NCI-H1436 (cell line): ENCODE measurements at places on chromosomes 11 and 22.

DNA sequence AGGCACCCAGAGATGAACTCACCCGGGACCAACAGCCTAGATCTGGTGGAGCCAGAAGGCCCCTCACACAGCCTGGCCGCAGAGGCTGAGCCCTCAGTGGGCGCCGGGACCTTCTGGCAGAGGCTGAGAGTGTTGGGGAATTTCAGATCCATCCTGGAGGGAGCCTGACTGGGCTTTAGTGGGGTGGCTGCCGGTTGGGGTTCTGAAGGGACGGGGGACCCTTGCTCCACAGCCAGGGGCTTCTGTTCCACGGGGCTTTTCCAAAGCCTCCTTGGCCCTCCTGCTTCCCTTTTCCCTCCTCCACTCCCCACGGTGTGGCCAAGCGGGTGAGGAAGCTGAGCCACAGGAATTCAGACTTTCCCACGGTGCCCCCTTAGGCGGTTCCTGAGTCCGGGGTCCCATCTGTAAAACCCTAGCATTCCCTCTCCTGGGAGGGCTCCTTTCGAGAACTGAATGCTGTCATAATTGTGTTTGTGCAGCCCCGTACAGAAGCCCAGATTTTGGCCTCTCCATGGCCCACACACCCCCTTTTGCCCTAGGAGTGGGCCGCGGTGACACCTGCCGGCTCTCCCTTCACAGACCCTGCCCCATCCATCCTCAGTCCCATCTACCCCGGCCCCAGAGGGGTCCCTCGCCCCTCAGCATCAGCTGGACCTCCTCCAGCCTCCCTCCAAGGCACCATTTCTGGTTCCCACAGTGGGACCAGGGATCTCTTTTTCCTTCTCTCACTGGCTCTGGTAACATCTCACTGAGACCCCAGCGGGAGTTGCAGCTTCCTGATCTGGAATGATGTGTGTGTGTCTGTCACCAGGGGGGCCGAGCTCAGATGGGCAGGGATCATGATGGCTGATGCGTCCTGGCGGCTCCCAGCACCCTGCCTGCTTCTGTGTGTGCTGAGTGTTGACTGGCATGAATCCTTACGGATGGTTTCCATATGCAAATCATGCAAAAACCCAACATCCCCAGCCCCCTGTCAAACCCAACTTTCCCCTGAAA lies 1048.4 kb downstream of the TBC1D22A start:
- DNase-seq: no peak

GRCh38 chr11:78806214-78807004 lies 231.7 kb upstream of the NARS2 start:
- no peak for DNase-seq

- DNase-seq: no peak
These were observed 831 bp downstream of the CHST1 start for GRCh38 chr11:45664376-45665205.

DNA sequence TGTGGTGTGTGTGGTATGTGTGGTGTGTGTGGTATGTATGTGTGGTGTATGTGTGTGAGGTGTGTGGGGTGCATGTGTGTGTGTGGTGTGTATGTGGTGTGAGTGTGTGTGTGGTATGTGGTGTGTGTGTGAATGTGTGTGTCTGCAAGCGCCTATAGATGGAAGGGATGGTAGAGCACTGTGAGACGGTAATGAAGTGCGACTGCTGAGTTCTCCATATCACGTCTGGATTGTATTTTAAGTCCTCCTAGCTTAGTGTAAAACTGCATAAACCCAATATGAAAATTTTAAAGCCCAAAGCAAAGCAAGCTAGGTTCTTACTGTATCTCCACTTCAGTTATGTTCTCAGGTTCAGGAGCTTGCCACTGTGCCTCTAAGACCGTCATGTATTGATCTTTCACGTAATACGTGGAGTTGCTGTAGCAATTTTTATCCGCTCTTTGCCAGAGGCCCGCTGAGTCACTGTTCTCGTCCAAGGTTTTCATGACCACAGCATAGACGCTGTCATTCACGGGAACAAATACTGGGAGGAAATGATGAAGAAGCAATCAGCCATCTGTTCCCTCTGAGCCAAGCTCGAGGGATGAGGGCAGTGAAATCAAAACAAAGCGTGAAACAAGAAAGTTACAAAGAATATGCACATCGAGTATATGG lies 5.5 kb downstream of the PLET1 start:
- DNase-seq: no peak

DNA sequence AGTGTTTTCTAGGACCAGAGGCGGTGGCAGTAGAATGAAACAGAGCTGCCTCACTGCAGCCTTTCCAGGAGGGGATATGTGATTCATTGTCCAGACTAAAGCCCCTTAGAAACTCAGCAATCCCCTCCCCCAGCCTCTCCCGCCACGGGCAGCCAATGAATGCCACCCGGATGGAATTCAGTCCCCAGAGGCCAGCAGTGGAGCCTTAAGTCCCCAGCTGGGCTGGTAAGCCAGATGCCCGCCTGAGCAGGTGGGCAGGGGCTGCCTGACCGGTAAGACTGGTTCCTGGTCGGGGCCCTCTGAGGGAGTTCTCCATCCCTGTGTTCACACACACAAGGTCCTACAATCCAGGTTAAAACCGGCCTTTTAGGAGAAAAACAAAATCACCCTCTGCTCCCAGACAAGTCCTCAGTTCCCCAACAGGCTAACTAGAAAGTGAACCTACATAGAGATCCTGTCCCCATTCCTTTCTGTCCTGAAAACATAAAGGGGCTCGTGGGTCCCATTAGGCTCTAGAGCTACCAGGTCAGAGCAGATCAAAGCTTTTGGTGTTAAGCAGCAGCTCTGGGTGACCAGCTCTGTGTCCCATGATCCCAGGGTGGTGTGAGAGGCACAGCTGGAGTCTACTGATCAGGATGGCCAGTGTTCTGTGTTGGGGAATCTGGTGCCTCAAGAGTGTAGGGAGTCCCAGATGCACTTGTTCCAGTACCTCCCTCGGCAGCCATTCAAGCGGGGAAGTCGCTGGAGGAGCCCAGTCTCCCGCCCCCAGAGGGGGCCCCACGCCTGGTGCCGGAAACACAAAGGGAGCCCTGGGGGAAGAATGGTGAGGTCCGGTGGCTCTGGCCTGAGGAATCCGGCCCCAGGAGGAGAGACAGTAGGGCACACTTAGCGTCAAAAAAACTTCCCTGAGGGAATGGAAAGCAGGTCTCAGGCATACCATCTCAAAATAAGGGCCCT lies 2.6 kb downstream of the PATZ1 start:
- DNase-seq: peak; percentile 41

DNA sequence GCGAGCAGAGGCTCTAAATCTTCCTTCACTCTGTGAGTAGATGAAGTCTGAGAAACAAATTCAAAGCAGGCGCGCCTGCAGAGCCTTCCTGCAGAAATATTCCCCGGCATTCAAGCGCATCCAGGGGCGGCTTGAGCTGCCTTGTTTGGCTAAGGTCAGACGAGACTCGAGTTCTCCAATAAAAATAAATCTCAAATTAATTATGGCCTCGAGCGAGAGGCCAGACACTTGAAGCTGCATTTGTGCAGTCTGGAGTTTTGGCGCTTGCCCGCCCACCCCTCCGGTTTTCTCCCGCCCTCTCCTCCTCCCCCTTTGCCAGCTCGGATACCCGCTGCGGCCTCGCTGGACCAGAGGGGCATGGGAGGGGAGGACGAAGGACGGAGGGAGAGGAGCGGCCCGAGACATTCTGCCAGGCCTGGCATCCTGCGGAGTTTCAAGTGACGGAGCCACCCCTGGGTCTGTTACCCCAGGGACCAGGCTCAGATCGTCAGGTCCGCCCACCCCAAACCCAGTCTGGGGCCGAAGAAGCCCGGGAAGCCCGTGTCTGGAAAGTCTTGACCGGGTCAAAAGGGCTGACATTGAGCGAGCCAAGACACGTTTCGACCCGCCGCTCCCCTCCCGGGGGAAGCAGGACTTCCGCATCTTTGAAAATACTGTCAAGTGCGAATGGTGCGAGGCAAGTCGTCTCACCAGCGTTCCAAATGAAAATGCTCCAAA lies 3.8 kb upstream of the FLI1 start:
- no peak for DNase-seq

- DNase-seq: no peak
These were observed 10.7 kb upstream of the SYTL2 start for GRCh38 chr11:85821636-85822035.

DNA sequence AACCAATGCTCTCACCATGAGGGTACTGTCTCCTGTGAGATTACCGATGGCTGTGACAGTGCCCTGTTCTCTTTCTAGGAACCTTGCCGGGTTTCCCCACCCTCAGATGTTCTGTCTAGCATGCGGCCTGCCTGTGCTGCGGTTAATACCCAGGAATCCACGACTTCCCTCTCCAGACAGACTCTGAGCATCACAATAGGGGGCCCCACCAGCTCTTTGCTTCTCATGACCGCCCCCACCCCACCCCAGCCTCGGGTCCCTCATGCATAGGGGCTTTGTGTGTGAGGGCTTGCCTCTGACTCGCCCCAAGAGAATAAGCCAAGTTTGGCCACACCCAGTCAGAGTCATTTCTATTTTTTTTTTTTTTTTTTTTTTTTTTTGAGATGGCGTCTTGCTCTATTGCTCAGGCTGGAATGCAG lies 10.3 kb downstream of the PARVG start:
- DNase-seq: no peak

GRCh38 chr11:105935791-105936190 lies 86.2 kb downstream of the MSANTD4 start:
- no peak for DNase-seq

- DNase-seq: no peak
These were observed 10.6 kb downstream of the KCNC1 start for GRCh38 chr11:17745023-17745772.

- DNase-seq: no peak
These were observed 468.6 kb downstream of the BRD1 start for GRCh38 chr22:49359076-49359475.

- DNase-seq: no peak
These were observed 1.3 kb upstream of the ZBTB16 start for GRCh38 chr11:114058026-114058706.

- no peak for DNase-seq
These were observed 10.9 kb downstream of the MUC6 start for GRCh38 chr11:1025410-1026162.

- no peak for DNase-seq
These were observed 102.4 kb downstream of the MORC2 start for GRCh38 chr22:30866216-30866615.

DNA sequence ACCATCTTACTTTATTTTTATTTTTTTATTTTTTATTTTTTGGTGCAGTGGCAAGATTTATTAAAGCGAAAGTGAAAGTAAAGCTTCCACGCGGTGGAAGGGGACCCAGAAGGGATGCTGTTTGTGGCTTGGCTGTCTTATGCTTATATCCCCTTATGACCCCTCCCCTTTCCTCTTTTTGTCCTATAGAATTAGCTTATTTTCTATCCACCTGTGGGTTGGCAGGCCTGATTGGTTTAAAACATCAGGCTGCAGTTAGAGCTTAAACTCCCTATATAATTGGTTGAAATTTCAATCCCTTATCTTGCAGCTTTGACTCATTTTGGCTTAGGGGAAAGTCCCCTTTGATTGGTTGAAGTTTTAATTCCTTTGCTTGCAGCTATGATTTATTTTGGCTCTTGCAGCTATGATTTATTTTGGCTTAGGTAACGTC lies 50.5 kb downstream of the NNMT start:
- no peak for DNase-seq

DNA sequence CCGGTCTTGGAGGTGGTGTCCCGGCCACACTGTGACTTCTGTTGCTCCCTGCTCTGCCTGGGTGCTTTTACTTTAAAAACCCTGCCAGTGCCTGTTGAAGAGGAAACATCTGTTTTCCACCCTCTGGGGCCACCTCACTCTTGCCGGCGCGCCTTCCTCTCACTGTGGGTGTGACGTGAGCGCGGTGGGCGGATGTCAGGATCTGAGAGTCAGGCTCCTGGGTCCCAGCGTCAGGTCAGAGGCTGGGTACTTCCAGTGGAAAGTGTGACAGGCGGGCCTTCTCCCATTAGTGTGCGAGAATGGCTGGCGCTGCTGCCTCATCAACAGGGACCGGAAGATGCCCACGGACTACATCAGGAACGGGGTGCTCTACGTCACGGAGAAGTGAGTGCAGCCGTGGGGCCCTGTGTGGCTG lies 54.2 kb downstream of the GRAMD4 start:
- DNase-seq: no peak

DNA sequence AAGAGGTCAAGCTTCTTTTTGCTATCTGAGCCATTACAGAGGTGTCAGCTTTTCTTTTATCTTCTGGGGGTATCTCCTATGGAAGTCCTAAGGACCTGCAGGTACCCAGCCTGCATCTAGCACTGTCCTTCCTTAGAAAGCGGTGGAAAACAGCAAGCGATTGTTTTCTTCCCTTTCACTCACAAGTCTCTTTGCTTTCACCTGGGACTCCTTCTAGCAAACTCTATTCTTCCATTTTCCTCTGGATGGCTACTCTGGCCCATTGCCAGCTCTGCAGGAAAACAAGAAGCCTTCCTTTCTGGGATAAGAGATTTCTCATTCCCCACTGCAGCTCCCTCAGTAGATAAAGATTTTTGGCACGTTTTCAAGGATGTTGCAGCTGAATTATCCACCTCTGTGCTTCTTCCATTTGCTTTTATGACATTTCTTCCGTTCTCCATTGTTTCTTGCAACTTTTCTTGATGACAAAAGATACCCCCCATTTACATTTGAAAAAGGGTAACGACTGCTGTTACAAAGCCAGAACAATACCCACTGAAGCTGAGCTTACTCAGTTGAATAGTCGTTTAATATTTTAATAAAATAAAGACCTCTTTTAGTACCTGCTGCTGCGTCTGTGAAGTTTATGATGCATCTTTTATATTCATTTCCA lies 40.2 kb upstream of the BDNF start:
- no peak for DNase-seq

GRCh38 chr11:48031602-48032001 lies 51.2 kb downstream of the PTPRJ start:
- DNase-seq: no peak

GRCh38 chr11:21909145-21909544 lies 283.7 kb upstream of the ANO5 start:
- no peak for DNase-seq

GRCh38 chr22:19819911-19820879 lies 34.5 kb downstream of the GNB1L start:
- no peak for DNase-seq

DNA sequence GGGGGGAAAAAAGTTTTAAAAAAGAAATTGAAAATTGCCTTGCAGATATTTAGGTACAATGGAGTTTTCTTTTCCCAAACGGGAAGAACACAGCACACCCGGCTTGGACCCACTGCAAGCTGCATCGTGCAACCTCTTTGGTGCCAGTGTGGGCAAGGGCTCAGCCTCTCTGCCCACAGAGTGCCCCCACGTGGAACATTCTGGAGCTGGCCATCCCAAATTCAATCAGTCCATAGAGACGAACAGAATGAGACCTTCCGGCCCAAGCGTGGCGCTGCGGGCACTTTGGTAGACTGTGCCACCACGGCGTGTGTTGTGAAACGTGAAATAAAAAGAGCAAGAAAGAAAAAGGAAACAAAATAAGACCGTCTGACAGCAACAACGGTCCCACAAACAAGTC lies 964.9 kb downstream of the NTM start:
- no peak for DNase-seq

DNA sequence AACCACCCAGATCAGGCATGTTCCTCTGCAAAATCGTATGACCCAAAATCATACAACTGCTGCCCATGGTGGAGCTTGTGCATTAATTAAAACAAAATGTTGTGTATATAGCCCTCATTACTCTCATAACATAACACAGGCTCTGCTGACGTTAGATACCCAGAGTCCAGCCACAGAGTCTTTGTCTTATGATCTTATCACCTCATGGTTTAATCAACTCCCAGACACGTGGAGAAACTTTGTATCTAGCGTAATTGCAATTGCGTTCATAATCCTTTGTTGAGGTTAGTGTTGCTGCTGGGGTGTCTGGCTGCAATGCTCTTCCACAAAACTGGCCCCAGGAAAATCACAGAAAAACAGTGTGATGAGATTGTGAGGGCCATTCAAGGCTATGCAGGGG lies 5.0 kb upstream of the APOL1 start:
- DNase-seq: no peak
